Stimulated activated CD8-positive, alpha-beta memory T cell treated with anti-CD3 and anti-CD28 coated beads, Interleukin-4, amount 100 ng/mL, for 24 hours (primary cell): ENCODE measurements at places on chromosomes 7 and 10.

DNA sequence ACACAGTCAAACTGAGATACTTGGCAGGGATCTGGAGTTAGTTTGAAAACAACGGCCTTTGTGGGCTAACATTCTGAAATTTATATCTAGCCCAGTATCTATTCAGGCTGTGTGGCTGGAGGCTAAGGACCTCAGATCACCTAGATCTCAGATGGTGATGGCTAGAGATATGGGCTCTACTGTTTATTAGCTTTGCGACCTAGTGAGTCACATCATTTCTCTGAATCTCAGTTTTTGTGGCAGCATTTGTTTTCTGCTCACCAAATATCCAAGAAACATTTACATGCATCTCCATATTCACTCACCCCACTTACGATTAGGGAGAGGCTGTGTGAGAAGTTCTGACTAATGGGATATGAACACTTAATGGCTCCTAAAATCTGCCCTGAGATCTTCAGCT is 503.9 kb downstream of the KIF20B start:
- DNase-seq = no peak

- no peak for DNase-seq
These were observed 27.8 kb upstream of the INHBA start for GRCh38 chr7:41730668-41731067.

DNA sequence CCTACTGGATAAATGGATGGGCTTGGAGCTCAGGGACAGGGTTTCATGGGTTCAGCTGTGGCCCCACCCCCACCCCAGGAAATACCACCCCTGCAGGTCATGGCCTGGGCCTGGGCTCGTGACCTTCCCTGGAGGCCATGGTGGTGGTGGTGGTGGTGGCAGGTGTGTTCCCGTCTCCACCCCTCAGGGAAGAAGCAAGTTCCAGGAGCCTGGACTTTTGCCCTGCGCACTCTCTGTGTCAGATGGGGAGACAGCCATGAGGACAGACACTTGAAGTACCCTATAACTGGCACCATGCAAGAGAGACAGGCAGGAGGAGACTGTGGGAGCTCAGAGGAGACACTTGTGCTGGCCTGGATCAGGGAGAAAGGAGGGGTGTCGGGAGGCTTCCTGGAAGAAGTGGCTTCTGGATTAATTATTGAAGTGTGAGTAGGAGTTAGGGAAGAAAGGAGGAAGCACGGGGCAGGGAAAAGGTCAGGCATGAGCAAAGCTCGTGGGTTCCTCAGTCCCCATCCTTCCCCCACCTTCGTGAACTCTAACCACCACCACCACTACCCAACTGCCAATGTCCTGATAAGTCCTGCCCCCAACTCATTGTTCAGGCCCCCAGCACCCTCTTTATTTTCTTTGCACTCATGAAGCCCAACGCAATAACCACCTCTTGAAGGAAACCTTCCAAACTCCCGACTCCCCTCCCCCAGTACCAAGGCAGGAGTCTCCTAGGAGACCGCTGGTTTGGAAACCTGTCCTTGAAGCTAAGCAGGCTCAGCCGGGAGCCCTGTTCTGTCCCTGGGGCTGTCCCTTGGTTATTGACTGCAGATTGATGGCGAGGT is 8.9 kb downstream of the SH2B2 start:
- DNase-seq = no peak

DNA sequence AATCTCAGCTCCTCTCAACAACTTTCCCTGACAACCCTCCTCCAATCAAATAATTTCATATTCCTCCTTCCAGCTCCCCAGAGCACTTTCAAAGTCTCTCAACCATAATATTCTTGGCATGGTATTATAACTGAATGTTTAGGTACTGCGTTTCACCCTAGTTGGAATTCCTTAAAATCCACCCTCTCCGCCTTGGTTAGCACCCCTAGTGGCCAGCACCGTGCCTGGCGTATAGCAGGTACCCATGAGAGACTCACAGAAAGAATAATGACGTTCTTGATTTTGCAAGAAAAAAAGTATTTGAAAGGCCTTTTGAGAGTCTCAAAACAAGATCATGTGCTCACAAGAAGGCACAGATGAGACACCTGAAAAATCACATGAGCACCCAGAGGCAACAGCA is 50.9 kb downstream of the GLI3 start:
- DNase-seq = no peak

DNA sequence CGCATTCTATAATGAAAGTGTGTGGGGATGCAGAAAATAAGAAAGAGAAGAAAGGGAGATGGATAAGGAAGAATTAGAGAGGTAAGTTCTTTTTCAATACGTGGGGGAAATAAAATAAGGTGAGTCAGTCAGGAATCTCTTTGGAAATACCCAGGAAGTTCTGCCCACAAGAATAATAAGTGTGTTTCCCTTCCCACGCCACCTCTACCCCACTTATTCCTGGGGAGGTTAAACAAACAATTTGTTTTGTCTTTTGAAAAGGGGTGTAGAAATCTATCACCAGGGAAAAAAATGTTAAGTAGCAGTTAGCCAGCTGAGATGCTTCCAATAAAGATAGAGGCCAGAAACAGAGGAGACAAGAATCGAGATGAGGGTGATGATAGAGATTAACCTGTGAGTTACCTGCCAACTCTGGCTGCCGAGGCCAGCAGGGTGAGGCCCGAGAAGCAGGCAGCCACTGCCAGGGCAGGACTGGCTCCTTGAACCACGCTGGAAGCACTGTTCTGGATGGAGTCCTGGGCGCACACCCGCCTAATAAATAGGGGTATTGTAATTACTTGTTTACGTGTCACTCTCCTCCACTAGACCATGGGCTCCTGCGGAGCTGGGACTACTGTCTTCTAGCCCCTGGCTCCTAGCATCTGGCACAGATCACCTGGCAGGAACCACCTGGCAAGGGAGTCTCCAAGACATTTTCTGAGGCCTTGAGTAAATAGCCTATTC is 191.3 kb downstream of the FGFR2 start:
- no peak for DNase-seq

- DNase-seq = no peak
These were observed 57.4 kb downstream of the CDK6 start for GRCh38 chr7:92778972-92779371.

DNA sequence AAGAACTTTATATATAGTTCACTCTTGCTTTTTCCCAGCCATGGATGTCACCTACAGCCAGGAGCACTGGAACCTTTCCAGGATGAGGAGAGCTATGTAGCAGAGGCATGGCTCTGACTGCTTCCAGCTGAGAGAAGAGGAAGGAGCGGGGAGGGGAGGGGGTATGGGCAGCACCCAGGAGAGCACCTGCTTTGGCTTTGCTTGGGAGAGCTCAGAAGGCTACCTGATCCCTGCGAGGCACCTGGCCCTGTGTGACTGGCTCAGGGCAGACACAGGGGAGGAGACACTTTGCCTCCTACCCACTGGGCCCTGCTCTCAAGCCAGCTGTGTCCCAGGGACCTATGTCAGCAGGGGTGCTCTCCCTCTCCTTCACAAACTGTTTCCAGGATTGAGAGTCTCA is 67.1 kb downstream of the HK1 start:
- no peak for DNase-seq

DNA sequence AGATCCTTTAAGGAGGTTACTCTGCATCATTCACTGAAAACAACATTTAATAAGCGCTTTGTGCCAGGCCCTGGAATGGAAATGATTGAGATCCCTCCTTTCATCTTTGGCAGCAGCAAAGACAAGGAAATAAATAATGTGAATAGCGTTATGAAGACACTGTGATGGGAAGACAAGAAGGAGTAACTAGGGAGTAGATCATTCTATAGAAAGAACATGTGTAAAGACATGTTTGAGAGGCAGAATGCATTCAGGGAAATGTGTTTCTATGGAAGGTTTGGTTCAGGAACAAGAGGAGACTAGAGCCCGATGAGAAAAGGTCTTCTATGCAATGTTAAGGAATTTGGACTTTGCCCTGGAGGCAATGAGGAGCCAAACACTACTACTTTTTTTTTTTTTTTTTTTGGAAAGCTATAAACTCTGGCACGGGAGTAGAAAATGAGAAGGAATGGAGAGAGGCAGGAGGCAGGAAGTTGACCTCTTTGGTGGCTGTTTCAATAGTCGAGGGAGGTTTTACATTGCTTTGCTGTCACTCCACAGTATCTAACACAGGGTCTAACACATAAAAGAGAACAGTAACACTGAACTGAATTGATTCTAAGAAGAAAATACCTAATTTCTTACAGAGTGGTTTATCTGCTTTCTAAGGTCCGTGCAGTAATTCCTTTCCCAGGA is 44.9 kb downstream of the SMURF1 start:
- DNase-seq = no peak

GRCh38 chr7:77538281-77539212 is 1.5 kb downstream of the PTPN12 start:
- DNase-seq = no peak

DNA sequence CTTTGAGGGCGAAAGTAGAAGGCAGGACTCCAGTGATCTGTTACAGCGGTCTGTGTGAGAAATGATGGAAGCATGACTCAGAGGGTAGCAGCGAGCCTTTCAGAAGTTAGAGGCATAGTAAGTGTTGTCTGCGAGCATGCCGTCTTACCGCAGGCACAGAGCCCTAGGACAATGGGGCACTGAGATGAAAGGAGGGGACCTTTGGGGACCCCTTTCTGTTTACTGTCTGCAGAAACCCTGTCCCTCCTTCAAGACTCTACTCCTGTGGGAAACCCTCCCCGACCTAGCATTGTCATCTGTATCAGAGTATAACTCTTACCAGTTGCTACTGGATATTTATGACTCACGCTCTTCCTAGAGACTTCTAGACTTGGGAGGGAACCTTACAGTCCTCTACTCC is 87.2 kb upstream of the AGK start:
- DNase-seq = no peak

DNA sequence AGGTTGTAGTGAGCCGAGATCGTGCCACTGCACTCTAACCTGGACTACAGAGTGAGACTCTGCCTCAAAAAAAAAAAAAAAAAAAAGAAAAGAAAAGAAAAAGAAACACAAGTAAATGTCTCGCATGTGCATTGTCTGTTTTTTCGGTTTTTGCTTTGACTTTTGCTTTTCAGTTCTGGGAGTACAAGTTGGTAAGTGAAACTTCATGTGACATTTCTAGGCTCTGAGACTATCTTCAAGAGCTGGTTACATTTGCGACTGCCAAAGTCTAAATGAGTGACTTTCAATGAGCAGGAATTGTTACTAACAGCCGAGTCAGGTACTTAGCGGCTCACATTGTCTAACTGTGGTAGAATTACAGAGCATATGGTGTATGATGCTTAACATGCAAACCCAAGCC is 107.0 kb upstream of the CELF2 start:
- DNase-seq = no peak

DNA sequence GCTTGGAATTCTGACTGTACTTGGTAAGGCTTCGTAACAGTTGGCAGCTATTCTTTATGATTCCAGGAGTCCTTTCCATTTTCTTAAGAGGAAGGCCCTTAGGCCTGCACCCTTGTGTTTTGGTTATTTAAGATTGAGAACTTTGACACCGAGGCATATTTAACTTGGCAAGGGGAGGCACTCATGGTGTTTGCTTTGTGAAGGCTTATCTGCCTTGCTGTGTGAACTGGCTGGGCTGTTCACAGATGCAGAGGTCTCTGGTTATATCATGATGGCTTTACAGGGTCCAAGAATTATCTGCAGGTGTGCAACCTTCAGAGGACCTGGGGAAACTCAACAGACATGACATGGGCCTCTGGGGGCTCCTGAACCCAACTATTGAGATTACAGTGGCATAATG is 833 bp upstream of the PNLIPRP1 start:
- no peak for DNase-seq

- no peak for DNase-seq
These were observed 4.1 kb upstream of the ARHGAP21 start for GRCh38 chr10:24727786-24728185.

DNA sequence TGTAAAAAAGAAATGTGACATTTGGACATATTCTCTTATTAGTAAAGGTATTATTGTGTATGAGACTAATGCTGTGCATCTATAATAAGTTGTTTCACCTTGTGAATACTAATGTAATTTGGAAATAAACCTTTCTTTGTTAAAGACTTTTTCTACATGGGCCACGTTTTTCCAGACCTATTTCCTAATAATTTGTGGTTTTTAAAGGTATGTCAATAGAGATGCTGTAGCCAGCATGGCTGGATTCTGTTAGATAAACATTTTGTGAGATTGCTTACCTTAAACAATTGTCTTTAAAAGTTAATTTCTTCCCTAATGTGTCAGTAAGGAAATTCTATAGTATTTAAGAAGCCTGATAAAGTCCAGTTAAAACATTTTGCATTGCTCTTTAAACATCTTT is 56.0 kb downstream of the KAT6B start:
- DNase-seq = no peak

DNA sequence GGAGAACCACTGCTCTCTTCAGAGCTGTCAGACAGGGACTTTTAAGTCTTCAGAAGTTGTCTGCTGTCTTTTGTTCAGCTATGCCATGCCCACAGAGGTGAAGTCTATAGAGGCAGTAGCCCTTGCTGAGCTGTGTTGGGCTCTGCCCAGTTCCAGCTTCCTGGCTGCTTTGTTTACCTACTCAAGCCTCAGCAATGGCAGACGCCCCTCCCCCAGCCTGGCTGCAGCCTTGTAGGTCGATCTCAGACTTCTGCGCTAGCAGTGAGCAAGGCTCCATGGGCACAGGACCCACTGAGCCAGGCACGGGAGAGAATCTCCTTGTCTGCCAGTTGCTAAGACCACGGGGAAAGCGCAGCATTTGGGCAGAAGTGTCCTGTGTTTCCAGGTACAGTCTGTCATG is 12.1 kb upstream of the CPA2 start:
- no peak for DNase-seq

- DNase-seq = no peak
These were observed 364.2 kb downstream of the ANKRD30A start for GRCh38 chr10:37489658-37490003.

DNA sequence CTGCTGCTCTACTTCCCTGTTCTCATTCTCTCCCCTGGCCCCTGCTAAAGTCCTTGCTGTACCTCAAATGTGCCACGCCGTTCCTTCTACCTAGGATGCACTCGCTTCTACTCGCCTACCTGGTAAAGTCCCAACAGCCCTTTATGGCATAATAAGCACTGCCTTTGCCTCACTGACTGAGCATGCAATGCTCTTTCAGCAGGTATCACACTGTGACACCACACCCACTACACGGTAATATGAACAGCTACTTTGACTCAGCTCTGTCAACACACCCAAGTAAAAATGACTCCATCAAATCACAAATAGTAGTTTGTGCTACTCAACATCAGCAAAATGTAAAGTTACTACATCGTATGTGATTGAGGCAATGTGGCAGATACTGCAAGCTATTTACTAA is 37.6 kb downstream of the FAM204A start:
- DNase-seq = no peak

DNA sequence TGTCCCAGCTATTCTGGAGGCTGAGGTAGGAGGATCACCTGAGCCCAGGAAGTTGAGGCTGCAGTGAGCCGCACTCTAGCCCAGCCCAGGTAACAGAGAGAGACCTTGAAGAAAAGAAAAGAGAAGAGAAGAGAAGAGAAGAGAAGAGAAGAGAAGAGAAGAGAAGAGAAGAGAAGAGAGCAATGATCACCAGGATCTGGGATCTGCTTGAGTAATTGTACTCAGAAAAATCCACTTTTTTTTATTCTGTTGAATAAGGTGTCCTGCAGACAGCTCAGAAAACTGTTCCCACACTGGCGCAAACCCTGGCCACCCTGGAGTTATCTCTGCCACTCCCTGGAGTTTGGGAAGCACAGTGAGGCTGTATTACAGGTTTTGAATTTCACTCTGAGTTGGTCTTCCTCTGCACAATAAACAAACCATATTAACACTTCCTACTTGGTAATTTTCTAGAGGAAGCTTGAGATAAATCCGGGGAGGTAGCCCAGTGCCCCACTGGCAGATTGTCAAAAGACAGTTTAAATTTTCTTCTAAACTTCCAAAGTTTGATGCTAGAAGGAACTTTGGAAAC is 9.6 kb upstream of the OAT start:
- DNase-seq = no peak
